A549 (cell line): ENCODE measurements at places on chromosomes 1 and 21.

DNA sequence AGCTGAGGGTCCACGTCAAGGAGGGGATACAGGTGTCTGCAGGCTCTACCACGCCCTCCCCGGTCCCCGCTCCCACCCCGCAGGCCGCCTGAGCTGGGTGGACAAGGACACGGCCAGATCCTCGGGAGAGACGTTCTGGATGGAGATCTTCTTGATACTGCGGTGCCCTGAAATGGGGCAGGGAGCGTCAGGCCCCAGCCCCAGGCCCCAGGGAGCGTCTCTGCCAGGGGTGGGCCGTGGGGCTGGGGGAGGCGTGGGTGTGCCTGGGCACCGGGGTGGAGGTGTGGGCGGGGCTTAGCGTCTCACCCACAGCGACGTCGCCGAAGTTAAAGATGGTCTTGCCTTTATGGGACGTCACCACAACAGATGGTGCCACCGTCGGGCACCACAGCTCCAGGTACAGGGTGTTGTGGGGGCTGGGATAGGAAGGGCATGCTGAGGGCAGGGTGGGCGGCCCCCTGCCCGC lies 7.3 kb upstream of the TMEM52 start:
- DNase-seq, result no peak

DNA sequence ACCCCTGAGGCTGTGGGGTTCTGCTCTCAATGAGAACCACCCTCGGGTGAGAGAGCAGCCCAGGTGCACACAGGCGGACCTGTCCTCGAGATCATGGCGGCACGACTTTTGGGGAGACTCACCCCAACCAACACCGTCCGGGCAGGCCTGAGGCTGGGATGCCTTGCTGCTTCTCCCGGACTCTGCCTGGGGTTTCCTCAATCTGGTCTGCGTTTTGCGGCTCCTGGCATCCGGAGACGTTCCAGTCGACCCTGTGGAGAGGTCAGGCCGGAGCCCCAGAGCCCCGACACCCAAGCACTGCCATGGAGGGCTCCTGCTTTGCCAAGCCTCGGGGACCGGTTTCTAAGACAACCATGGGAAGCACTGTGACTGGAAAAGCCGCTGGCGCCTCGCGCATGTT lies 3879.7 kb downstream of the SRGAP2C start:
- DNase-seq, result no peak

DNA sequence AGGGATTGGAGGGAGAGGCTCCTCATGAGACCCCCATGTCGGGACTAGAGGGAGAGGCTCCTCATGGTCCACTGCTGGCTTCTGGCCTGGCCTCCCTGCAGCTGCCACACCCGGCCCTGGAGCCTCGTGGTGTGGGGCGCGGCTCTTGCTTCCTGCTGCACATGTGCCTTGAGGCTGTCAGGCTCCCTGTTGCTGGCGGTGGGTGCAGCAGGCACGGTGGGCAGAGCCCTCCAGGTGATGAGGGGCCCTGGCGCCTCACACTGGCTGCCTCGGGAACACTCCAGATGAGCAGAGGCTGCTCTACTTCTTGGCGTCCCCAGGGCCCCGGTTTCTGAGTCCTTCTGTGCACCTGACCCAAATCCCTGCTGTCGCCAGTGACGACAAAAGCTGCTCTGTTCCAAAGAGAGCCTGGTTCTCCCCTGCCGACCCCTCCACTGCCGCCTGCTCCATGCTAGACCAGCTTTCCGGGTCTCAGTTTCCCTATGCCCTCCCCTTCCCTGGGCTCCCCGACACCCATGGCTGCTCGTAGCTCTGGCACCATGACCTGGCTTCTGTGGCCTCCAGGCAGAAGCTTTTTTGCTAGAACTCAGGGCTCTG lies 9.7 kb upstream of the ATAD3B start:
- DNase-seq, result no peak

- DNase-seq, result no peak
Measured at GRCh38 chr1:157870490-157870889, 28.9 kb upstream of the CD5L start.

- no peak for DNase-seq
Measured at GRCh38 chr1:19426294-19427086, 58.8 kb downstream of the CAPZB start.

- DNase-seq, result peak; percentile 34
Measured at GRCh38 chr1:107782217-107782845, 182.6 kb downstream of the VAV3 start.

DNA sequence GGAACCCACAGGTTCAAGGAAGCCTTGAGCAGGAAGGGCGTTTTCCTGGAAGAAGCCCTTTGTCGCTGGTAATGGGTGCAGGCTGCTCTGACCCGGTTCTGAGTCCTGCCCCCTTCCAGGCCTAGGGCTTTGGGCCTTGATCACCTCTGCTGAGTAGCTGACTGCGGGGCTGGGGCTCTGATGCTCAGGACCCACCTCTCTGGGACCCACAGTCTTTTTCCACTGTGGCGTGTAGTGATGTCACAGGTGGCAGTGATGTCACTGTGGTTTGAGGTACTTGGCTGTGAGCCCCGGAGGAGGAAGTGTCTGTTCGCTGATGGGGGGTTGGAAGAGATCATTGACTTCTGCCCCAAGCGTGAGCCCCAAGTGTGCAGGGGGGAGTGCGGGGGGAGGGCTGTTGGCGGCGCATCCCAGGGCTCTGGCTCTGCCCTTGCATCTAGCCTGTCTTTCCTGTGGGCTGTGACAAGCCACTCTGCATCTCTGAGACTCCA lies 6.9 kb downstream of the TNFRSF1B start:
- DNase-seq, result no peak

GRCh38 chr1:244049162-244050013 lies 1.7 kb upstream of the ZBTB18 start:
- DNase-seq, result no peak

DNA sequence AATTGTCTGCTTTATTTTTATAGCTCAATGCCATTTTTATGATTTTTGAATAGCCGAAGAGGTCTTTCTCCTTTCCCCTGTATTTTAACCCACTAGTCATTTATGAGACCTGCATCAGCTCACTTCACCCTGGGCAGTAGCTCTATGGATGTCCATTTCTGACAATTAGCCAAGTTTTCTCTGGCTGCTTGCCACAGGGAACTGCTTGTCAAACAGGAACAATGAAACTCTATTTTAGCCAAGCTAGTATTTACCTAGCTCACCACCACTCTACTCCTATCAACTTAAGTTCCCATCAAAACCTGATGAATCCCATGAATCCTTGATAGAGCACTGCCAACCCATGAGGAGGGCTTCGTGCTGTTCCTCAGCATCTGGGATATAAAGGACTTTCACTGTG lies 406.7 kb downstream of the RWDD3 start:
- DNase-seq, result no peak

GRCh38 chr1:57112148-57112547 lies 146.3 kb upstream of the C8B start:
- DNase-seq, result no peak

DNA sequence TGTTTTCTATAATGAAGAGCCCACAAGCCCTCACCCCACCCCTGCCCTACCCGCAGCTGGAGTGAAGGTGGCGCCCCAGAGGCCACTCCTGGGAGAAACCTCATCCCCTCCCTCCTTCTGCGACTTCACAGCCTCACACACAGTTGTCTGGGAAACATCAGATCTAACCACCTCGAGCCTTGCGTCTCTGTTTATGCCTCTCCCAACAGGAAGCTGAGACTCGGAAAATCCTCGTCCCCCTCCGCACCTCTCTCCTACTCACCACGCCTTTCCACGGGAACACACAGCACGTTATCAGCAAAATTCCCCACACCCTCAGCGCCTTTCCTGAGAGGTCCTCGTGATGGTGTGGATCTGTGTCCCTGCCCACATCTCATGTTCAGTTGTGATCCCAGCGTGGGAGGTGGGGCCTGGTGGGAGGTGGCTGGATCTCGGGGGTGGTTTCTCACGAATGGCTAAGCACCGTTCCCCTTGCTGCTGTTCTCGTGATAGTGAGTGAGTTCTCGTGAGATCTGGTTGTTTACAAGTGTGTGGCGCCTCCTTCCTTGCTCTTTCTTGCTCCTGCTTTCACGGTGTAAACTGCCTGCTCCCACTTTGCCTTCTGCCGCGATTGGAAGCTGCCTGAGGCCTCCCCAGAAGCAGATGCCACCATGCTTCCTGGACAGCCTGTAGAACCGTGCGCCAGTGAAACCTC lies 190.6 kb downstream of the KIF26B start:
- DNase-seq, result no peak

- no peak for DNase-seq
Measured at GRCh38 chr1:44909901-44910544, 67.0 kb upstream of the PTCH2 start.

DNA sequence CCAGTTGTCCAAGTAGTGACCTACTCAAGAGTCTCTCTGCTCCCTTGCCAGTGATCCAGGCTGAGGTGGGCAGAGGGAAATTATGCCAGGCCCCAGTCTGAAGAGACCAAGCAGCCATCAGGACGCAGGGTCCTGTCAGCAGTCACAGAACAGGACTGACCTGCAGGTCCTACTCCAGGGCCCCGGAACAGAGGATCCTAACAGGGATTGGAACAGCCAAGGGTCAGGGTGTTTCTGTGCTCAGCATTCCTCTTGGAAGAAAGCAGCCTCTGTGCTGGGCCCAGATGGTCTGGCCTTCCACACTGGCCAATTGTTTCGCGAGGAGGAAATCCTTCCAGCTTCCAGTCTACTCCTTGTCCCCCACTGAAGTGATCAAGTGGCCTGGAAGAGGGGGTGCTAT lies 41.6 kb upstream of the USP1 start:
- no peak for DNase-seq

DNA sequence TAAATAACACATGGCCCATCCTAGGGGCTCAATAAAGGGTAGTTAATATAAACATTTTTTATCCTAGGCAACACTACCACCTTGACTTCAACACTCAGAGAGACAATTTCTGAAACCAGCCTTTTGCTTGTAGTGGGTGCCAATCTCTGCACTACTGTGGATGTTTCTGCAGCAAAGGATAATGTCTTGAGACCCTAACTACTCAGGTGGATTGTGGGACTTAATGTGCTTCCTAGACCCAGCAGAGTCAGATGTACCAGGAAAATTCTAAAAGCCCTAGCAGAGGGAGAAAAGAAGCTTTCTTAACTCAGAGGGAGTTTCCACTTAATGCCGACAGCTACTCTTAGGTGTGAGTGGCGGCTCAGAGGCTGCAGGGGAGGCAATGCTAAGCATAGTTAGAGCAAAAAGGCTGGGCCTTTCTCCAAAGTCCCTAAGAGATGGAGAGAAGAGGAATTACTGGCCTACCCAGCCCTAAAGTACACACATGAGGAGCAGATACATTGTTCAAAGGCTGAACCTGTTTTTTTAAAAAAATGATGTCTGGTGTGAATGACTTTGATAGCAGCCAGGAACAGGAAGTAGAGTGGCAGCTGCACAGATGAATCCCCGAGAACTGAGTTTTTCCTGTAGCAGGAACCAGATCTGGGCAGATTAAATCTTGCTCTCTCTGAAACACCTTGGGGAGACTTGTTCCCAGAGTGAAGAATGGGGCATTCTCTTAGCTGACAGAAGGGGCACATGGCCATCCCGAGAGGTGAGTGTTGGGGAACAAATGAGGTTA lies 33.5 kb upstream of the ABCD3 start:
- DNase-seq, result peak; percentile 14

- no peak for DNase-seq
Measured at GRCh38 chr1:58909914-58910681, 126.3 kb upstream of the JUN start.

GRCh38 chr1:210234329-210234757 lies 1.7 kb downstream of the SERTAD4 start:
- no peak for DNase-seq

GRCh38 chr1:181369416-181369815 lies 113.9 kb upstream of the CACNA1E start:
- no peak for DNase-seq

- no peak for DNase-seq
Measured at GRCh38 chr1:225026701-225027100, 97.2 kb downstream of the DNAH14 start.

DNA sequence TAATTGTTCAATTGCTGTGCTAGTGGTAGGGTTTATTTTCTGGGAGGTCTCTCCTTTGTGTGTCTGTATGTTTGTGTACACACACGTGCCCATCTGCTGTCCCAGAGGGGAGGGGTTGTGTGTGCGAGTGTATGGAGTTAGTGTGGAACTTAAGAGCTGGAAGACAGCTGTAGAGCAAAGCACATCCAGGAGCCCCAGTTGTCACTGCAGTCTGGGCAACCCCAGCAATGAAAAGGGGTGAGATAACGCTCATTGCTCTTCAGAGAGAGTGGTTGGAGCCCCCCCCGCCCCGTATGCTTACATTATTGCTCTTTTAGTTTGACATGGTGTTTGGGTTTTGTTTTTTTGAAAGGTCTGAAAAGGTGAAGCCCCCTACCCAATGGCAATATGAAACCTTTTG lies 36.9 kb downstream of the NCF2 start:
- no peak for DNase-seq

DNA sequence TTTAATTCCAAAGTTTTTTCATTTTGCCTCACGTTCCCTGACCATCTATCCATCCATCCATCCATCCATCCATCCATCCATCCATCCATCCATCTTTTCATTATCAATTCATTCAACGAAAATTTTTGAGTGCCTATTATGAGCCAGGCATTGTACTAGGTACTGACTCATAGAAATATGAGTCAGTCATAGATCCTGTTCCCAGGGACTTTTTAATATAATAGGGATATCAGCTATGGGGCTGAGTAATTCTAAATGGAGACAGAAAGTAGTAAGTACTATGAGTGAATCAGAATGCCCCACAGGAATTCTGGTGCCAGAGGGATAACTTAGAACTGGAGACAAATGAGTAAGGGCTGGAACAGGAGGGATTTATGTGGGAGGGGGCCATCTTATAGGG lies 49.8 kb upstream of the GNG12 start:
- peak; percentile 36 for DNase-seq

GRCh38 chr1:53127546-53127945 lies 14.9 kb downstream of the SLC1A7 start:
- DNase-seq, result no peak

DNA sequence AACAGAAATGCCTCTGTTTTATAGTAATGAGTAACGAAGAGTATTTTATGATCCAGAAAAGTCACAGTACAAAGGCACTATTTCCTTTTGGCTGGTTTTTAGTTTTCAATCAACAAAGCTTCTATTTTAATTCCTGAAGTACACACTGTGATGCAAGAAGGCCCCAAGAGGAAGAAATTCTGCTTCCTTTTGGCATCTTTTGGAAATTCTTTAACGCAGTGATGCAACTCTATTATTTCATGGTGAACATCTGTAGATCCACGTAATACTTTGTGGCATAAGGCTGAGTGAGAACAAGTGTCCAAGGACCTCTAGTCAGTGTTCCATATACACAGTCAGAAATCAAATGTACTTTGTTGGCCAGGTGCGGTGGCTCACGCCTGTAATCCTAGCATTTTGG lies 137.5 kb downstream of the TGFB2 start:
- DNase-seq, result no peak

DNA sequence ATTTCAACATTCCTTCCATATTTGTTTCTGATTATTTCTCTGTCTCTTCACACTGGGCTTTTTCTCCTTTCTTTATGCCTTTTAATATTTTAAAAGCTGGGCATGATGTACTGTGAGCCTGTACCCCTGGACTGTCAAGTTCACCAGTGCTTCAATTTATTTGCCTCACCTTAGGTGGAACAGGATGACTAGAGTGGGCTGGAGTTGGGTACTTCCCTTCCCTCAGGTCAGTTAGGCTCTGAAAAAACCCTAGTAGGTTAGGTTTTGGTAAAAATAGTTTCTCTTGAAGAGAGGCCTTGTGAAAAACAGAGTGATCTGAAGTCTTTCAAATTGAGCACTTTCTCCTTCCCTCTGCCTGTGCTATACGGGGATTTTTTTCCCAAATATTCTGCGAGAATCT lies 163.0 kb upstream of the LYPLAL1 start:
- no peak for DNase-seq
